ENCODE measurements at places on chromosomes 12 and 14. TPM values are rescaled to one million over a fixed set of nuclear protein-coding genes. Genes with fewer than 3 reads are reported as not detected.

CSRP2 gene
- total RNA-seq = not detected

OTX2 gene
- not detected for total RNA-seq

AQP2 gene
- not detected for total RNA-seq

GNB3 gene
- 3.1 TPM for total RNA-seq

CLEC4D gene
- total RNA-seq = not detected

RAB15 gene
- total RNA-seq = 2.7 TPM

IFNG-AS1 gene
- total RNA-seq = 5.1 TPM

- no peak for DNase-seq
Measured at GRCh38 chr14:74356892-74357575, 8.8 kb downstream of the VRTN start.

DNA sequence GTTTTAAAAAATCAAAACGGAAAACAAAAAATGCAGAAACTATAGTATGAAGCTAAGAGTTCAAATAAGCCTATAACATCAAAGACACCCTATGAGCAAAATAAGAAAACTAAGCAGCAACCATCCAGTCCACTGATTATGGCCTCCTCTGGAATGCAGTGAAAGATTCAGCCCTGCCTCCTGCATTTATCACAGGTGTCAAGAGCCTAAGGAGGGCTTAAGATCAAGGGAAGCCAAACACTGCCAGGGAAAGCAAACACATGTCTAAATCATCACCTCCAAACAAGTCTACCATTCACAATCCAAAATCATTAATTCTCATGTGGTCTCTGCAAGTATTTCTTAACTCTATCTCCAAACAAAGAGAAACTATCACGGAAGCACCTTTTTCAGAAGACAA, 28.4 kb downstream of the SARNP start:
- no peak for DNase-seq

GRCh38 chr12:68428724-68429501, 96.8 kb upstream of the MDM1 start:
- no peak for DNase-seq

DNA sequence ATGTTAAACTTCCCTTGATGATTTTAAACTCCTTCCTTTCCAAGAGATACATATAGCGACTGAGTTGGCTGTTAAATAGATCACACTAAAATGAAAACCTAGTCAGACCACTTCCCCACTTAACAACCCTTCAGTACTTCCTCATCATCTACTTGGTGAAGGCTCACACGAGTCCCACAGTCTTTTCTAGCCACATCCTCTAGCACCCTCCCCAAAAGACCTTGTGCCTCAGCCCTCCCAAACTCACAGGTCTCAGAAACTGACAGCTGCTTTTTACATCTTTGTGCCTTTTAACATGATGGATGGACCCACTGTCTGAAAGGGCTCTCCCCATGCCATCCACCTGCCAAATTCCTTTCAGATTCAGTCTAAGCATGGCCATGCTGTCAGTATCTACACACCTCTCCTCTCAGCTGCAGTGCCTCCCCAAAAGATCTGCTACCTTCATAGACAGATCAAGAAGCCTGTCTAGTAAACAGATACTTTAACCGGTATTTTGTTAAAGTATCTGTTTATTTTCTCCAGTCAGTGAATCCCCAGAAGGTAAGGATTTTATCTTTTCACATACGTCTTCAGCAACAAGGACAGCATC, 65.1 kb upstream of the GPHB5 start:
- peak; percentile 42 for DNase-seq

DNA sequence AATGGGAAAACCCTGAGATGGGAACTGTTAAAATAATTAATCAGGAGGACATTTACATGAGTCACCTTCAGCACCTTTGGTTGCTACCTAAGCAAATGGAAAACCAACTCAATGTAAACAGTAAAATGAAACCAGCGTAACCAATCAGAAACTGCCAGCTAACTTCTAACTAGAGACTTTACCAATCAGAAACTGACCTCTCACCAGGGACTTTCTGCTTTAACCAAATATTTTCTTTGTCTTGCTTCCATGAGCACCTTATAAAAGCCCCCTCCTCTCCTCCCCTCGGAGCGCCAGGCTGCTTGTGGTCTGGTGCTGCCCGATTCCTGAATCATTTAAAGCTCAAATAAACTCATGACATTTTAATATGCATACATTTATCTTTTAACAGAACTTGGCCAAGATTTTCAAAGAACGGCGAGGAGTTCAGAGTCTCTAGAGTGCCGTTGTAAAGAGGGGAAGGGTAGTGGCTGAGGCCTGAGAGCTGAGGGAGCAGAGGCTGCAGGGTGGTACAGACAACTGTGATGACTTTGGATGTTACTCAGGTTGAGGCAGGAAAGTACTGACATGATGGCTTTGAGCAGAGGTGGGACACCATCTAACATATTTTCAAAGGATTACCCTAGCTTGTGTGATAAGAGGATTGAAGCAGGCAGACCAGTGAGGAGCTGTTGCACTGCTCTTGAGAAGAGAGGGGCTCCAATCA, 183.6 kb downstream of the CRADD start:
- no peak for DNase-seq

- no peak for DNase-seq
Measured at GRCh38 chr12:59164991-59165718, 244.9 kb upstream of the LRIG3 start.

DNA sequence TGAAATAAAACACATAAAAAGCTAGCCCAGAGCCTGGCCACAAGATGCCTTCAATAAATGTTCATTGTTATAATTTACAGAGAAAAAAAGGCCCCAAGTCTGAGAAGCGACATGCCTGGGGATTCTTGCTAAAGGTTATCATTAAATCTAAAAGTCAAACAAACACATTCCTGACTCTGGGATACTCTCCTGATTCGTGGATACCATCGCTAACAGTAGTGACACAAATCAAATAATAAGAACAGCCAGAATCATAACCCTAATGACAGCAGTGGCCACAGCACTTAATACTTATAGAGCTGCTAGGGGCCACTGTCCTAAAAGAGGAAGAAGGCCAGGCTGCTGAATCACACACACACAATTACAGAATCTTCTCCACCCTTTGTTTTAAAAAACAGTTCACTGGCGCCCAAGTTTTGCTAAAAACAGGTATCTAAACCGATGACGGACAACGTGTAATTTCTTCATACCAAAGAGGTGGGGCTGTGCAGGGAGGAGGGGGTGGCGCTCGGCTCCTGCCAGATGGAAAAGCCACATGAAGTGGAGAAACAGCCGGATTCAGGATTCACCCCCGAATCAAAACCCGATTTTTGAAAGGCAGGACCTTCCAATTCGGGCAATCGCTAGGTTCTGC, 1.2 kb downstream of the CLIP1 start:
- DNase-seq = no peak

DNA sequence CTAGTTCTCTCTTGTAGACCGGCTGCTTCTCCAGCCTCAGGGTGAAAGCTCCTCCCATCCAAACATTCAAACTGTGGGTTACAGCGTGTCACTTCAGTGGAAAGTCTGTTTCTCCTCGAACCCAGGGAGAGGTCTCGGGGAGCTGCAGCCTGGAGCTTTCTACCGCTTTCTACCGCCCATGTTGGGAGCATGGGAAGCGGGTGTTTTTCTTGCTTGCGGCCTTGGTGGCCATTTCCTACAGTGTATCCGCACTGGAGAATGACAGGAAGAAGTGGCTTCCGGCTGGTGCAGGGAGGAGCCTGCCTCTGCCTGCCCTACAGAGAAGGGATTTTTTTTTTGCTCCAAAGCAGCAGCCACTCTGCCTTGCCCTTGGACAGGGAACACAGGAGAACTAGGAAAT, 21.2 kb downstream of the ZFP36L1 start:
- DNase-seq = peak; percentile 56
